Right ventricle myocardium inferior (tissue), 1 donor: ENCODE measurements at places on chromosomes 12 and 14. TPM values are rescaled to one million over a fixed set of nuclear protein-coding genes. Genes with fewer than 3 reads are reported as not detected.

GALNT9 gene
- not detected for total RNA-seq

DNA sequence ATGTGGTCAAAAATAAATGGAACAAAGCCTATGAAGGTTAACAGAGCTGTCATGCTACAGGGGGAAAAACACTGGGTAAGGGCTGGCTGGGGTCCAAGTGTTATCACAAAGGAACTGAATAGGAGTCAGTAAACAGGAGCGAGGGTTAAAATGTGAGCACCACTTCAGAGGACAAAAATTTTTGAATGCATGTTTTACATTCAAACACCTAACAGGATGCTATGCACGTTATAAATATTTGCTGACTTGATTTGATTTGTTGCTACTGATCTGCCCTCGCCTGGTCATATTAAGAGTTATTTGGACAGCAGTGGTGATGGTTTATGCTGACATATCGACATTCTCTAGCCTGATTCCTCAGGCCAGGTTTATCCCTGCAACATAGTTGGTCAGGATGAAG lies 7.4 kb upstream of the KTN1 start:
- no peak for DNase-seq

DNA sequence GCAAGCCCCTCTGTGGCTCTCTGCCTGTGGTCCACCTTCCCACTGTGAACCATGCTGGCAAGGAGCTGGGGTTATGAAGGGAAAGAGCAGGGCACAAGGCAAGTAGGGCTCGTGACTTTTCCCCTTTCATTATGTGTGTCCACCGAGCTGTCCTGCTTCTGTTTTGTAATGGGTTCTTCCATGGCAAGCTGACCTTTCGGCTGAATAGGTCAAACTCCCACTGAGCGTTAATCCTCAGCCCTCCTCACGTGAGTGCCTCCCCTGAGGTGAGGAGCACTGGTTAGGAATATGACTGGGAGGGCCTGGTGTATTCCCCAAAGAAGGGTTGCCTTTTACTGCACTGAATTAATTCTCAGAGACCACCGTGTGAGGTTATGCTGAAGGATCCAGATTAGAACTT lies 424.3 kb downstream of the NPAS3 start:
- DNase-seq, result no peak

ARL1 gene
- total RNA-seq, result 96.0 TPM

- no peak for DNase-seq
Measured at GRCh38 chr12:117686911-117687377, 281.8 kb downstream of the KSR2 start.

DNA sequence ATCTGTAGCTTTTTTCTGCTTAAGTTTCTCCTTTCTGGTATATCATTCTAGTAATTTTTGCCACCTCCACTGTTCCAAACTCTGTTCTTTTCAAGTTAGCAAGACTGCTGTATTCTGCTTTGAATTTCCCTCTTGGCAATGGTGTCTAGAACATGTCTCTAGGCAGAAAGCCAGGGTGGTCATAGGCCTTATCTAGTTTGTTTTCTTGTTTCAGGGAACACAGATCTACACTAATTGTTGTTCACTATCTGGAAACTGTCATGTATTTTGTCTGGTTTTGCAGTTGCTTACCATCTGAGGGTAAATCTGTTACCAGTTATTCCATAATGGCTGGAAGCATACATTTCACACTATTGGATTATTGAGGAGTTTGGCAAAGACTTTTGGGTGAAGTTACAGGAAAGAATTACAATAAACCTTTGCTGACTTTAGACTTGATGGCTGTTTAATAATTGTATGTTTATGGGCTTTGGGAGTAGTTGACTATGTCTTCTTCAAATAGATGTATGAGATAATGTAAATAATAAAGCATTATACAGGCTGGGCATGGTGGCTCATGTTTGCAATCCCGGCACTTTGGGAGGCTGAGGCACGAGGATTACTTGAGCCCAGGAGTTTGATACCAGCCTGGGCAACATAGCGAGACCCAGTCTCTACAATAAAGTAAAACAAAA lies 41.4 kb downstream of the FUT8 start:
- DNase-seq, result no peak

- DNase-seq, result peak; percentile 93
Measured at GRCh38 chr12:120710031-120710804, at the start of gene UNC119B. UNC119B (plus strand) TSS chr12:120710458; CDS start chr12:120710475, 17 bp downstream.

NOP9 gene
- total RNA-seq, result 23.0 TPM

GRCh38 chr12:130488358-130488710 lies 150.6 kb downstream of the PIWIL1 start:
- DNase-seq, result no peak

DNA sequence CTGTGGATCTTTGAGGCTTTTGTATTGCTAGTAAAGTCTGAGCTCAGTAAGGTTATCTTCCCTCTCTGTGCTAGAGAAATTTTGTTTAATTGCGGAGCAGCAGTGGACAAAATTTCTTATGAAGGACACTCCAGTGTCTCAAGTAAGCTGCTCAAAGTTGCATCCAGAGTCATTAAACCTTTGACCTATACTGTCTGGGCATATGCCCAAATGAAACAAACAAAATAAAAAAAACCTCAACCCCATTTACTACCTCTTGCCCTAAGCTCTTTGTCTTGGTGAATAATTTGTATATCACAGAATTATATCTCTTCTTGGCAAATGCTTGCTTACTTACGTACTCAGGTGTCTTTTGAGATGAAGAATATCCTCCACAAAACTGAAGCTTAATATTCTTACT lies 465.2 kb downstream of the SOX5 start:
- DNase-seq, result no peak

DNA sequence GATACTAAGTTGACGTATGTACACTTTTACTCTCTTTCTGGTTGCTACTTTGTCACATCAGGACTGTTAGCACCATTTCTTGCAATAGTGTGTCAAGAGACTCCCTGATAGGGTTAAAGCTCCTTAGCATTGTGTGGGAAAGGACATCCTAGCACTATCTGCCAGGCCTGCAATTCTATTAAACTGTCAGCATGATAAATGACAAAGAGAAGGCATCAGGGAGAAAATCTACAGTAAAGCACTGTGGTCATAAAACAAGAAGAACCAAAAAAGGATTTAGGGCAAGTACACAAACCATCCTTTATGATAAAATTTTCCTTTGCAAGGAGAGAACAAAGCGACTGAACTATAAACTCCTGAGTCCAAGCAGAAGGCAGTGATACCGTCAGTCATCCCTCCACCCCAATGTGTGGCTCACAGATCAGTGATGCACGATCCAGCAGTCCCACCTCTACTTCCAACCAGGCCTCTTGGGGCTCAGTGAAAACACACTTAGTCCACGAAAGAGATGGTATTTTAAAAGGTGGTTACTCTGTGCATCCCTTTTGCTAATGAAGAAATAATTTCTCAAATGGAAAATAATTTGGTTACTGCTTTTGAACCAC lies 31.4 kb upstream of the SLC35F4 start:
- DNase-seq, result no peak

DNA sequence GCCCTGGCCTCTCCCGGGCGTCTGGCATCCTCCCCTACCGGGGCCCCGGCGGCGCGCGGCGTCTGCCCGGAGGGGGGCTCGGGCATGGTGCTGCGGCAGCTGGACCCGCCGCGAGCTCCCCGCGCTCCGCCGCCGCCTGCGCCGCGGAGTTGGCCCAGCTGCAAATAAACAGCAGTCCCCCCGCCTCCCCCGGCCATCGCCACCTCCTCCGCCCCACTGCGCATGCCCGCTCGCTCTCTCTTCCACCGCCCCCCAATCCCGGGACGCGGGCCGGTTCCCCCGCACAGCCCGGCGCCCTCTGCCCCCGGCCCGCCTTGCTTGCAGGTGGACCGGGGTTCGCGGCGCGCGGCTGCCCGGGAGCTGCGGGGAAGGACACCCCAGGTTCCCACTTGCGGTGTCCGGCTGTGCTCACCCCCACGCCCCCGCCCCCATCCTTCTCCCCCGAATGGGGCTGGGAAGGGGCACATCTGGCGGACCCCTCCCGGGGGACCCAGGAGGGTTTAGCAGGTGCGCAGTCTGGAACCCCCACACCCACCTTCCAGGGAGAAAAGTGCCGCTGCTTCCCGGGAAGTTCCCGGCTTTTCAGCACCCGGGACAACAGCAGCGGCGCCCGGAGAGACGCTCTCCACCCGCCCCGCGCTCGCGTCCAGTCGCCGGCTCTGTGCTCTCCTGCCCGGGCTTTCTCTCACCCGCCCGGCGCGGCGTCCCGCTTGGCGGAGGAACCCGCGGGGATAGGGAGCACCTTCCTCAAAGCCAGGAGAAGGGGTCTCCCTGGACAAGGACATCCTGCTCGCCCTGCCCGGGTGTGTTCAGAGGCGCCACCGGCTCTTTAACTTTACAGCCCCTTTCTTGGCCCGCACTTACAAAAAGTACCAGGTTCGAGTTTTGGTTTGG lies at the start of gene TMTC1:
TMTC1 (minus strand) TSS at position 170 of the 894 bp plus-strand sequence. CDS start 191 bp downstream, outside the sequence.
- DNase-seq, result peak; percentile 89

PSMC1 gene
- 125 TPM for total RNA-seq

L3HYPDH gene
- total RNA-seq, result 8.8 TPM

ERH gene
- 110 TPM for total RNA-seq

DNA sequence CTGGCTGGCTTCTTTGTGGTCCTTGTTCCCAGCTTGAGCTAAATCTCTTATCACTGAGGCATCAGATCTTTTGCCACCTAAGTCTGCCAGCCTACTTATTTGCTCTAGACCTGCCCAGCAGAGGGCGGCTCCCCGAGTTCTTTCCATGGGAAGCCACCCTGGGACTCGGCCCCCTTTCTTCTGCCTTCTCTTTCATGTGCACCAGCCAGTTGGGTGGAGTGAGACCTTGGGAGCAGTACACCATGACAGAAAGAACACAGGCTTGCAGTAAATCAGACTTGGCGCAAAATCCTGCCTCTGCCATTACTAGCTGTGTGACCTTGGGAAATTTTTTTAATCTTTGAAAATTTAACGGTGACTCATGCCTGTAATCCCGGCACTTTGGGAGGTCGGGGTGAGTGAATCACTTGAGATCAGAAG lies 7.4 kb downstream of the SMAGP start:
- no peak for DNase-seq

DNA sequence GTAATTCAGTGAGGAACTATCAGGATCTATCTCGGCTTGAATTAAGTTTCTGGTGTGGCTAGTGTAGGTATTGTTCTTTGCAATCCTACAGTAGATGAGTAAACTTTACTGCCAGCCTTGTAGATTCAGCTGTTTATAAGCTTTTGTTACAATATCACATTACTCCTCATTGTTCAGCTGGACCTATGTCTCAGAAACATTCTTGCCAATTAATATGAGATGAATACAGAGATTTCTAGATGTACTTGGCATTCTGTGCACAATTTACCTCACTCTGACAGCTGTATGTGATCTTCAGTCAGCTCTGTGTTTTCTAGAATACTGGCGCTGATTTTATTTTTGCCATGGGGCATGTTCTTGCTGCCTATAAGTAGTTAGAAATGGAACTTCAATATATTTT lies 55.7 kb downstream of the METTL25 start:
- no peak for DNase-seq

- DNase-seq, result no peak
Measured at GRCh38 chr14:24133735-24134134, 2.3 kb upstream of the PSME1 start.

HNF1A gene
- total RNA-seq, result not detected

- DNase-seq, result no peak
Measured at GRCh38 chr12:29879606-29880308, 96.0 kb upstream of the TMTC1 start.

DNA sequence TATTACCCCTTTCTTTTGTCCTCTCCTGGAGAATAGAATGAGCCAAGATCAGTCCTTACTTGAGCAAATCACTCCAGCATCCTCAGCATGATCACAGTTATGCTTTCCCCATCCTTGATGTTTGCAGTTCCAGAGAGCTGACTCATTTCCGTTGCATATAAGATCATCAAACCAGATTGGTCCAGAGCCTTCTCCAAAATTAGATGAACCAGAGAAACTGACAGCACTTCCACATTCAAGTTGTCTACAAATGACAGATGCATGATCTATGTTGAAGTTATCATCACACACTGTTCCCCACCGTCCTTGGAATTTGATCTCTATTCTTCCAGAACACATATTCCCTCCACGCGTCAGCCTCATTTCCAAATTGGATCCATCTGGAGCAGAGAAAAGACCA lies 4.8 kb downstream of the CD163 start:
- DNase-seq, result no peak

ALDH1L2 gene
- total RNA-seq, result 2.7 TPM
